ENCODE measurements at places on chromosomes 3 and 15. TPM values are rescaled to one million over a fixed set of nuclear protein-coding genes. Genes with fewer than 3 reads are reported as not detected.

ADAMTS17 gene
- total RNA-seq, result 2.0 TPM

TNIK gene
- 12.8 TPM for total RNA-seq

SST gene
- not detected for total RNA-seq

TRH gene
- not detected for total RNA-seq

GOLGA6B gene
- not detected for total RNA-seq

ZNF148 gene
- 25.2 TPM for total RNA-seq

MESP2 gene
- total RNA-seq, result not detected

ZPLD1 gene
- not detected for total RNA-seq

RNF13 gene
- total RNA-seq, result 103 TPM

SV2B gene
- 1.3 TPM for total RNA-seq

ACAN gene
- total RNA-seq, result 0.12 TPM

ANKRD63 gene
- not detected for total RNA-seq

STRIT1 gene
- total RNA-seq, result not detected

PCOLCE2 gene
- 197 TPM for total RNA-seq

SLC12A1 gene
- not detected for total RNA-seq

LDHAL6B gene
- total RNA-seq, result not detected

Measured in omental fat pad (tissue), 4 donors.